Retina (tissue), 1 donor: ENCODE measurements at places on chromosomes 16 and 17.
A peak's percentile ranks its signal among the peaks of the same experiment; 100 is the strongest.

- no peak for DNase-seq
Measured at GRCh38 chr16:27671410-27671809, 121.5 kb downstream of the KATNIP start.

GRCh38 chr16:88983165-88983564 lies 6.2 kb upstream of the CBFA2T3 start:
- DNase-seq = no peak

DNA sequence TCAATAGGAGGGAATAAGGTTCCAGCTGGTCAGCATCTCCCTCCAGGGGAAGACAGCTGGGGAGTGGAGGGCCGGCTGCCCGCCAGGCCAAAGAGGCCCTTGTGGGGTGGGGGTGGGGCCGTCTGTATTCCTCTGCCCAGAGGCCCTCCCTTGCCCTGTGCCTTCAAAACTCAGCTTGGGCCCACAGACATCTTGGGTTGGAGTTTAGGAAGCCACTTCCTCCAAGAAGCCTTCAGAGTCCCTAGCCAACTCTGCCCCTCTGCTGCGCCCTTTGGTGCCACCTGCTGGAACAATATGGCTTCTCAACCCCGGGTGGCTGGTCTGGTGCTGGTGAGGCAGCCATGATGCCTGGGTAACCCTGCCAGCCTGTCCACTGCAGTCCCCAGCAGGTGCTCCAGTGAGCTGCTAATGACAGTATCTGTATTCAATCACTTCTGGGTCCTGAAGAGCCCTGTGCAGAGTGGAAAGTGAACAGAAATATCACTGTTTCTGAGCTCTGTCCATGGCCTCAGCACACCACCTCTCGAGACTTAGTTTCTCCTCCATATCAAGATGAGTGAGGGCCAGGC lies 16.7 kb downstream of the HSD11B2 start:
- peak; percentile 26 for DNase-seq

DNA sequence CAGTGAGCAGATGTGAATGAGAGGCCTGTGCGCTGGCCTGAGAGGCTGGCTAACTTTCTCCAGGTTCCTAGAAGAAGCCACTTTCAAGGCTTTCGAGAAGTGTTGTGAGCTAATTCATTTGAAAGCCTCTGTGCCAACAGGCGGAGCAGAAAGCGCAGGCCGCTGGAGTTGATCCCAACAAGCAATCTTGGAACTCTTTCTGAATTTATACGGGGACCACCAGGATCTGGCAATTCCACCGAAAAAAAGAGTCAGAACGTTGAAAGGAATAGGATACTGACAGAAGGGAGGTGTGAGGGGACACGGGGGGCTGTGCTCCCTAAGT lies 71.3 kb upstream of the METRNL start:
- no peak for DNase-seq
